ENCODE measurements at places on chromosomes 2 and 18.

DNA sequence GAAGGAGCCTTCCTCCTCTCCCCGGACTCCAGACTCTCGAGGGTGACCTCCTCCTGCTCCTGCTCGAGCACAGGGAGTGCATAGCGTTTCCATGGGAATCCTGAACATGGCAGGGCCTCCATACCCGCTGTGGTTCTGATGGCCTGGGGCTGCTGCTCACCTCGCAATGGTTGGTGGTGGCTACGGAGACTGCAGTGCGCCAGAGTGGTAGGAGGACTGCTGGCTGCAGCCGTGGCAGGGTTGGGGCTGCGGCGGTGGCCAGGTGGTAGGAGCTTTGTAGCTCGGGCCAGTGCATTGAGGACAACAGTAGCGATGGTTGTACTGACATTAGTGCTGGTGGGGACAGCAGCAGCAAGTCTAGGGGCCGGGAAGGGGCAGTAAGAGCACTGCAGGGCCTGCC is 32.0 kb upstream of the ANKRD62 start:
- DNase-seq, result no peak

DNA sequence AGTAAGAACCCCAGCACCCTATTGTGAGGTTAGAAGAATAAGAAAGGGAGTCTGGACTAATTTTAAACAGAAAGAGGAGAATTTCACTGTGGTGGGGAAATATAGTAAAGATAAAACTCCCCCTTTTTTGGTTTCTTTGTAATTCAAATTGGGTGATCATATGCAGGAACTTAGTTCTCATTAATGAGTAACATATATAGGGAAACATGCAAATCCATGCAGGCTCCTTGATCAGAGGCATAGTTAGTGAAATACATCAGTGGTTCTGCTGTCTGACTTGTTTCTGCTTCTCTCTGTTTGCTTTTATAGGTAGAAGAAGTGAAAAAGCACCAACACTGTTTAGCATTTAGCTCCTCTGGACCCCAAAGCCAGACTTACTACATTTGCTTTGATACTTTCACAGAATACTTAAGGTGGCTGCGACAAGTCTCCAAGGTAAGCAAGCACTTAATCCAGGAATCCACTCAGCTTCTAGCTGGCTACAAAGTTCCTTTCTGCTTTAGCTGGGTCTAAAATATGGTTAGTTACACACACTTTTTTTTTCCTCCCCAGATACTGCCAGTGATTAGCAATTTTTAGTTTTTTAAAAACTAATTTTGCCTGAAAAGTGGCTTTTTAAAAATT is 123.2 kb downstream of the PHLPP1 start:
- DNase-seq, result no peak

GRCh38 chr2:88857951-88858411 is 166.5 kb downstream of the RPIA start:
- DNase-seq, result no peak

DNA sequence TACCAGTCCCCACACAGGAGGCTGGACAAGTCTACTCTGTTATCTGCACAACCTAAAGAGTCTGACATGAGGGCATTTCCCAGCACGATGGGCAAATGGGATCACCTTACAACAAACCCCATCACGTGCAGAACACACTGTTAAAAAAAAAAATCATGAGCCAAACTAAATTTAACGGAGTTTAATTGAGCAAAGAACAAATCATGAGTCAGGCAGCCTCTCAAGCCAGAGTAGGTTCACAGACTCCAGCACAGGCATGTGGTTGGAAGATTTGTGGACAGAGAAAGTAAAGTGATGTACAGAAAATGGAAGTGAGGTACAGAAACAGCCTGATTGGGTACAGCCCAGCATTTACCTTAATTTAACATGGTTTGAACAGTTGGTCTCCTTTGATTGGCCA is 59.9 kb downstream of the KYNU start:
- no peak for DNase-seq

- DNase-seq, result no peak
Observed at GRCh38 chr18:46141199-46141598, 37.0 kb downstream of the HAUS1 start.

- no peak for DNase-seq
Observed at GRCh38 chr2:189163889-189164288, 15.7 kb downstream of the COL5A2 start.

- no peak for DNase-seq
Observed at GRCh38 chr18:75582406-75582821, 154.9 kb upstream of the SMIM21 start.

DNA sequence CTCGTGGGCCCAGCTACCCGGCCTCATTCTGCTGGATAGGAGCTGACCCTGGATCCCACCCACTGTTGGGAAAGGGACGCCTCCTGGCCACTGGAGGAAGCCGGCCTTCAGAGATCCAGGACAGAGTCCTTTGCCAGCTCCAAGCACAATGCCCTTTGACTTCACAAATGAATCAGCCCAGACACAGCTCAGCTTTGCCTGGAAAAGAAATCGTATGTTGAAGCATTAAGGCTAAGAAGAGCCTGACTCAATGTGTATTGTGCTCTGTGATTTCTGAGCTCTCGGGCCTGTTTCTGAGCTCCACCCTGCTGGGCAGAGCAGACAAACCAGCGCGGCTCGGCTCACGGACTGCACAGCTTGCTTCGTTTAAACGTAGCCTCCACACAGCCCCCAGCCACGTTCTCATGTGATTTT is 162.9 kb upstream of the APCDD1 start:
- DNase-seq, result no peak

- DNase-seq, result no peak
Observed at GRCh38 chr2:51424418-51424817, 392.5 kb upstream of the NRXN1 start.

DNA sequence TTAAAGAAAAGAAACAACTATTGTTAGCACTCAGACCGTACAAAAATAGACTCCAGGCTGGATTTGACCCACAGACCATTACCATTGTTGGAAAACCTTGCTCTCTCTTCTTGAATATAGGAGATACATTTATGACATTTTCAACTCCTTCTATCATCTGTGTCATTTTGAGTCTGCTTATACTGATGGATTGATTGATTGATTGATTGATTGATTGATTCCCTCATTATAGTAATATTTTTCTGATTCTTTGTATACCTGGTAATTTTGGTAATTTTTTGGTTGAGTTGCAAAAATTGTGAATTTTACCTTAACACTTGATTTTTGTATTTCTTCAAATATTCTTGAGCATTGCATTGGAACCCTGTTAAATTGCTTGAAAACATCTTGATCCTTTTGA is 114.2 kb upstream of the KLHL29 start:
- DNase-seq, result no peak

DNA sequence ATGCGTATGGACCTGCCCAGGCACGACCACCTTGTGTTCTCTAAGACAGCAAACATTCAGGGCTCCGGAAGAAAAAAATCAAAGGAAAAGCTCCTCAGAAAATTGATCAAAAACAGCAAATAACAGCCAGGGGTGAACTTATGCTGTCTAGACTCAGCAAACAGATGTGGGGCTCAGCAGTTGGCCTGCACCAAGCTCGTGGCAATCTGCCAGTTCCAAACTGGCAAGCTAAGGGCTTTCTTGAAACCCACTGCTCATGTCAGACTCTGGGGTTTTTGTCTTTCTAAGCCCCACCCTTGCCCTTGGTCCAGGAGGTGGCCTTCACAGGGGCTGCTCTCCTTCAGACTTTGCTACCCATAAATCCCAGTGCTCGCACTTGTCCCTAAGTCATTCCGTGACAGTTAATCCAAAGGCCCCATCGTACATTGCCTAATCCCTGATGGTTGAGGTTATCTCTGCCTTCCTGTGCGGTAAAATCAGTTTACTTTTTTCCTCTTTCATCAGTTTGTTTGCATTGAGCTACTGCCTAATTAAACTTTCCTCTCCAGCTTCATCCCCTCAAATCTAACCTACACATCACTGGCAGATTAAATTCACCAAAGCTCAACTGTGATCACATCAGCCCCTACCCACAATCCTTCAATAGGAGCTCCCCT is 408.0 kb downstream of the LRATD1 start:
- DNase-seq, result no peak

- no peak for DNase-seq
Observed at GRCh38 chr2:16031848-16032159, 91.5 kb downstream of the MYCN start.

DNA sequence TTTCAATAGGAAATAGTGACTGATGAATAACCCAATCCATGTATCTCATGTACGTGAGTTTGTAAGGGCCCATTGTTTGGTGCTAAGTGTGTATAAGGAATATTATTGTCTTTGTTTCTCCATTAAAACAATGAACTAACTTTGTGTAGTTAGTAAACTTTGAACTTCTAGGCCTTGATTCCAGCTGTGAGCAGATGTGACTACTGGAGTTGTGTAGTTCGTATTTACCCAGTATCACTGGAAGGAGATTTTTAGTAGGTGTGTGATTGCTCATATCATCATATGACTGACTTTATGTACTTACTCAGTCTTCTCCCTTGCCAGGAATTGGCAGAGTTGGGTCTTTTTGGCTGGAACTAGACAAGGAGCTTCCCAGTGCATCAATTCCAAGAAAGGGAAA is 227.4 kb downstream of the AGPS start:
- no peak for DNase-seq

DNA sequence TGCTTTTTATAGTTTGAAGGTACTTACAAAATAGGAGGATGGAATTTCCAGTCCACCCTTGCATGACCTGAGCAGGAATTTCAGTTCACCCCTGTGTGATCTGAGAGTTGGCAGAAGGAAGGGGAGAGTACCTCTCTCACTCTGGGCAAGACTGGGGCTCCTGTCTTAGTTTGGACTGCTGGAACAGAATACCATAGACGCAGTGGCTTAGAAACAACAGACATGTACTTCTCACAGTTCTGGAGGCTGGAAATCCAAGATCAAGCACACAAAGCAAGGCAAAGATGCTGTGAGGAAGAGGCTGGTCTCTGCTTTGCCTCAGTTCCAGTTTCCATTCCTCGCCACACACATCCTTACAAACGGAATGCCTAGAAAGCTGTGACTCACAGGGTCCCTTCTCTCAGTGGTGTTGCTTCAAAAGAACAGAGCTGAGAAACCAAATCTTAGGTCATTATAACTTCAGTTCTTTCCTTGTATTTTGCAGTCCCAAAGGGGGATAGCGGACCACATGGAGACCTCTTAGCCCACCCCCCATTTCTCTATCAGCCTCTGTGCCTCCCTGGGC is 108.8 kb upstream of the HAAO start:
- no peak for DNase-seq

DNA sequence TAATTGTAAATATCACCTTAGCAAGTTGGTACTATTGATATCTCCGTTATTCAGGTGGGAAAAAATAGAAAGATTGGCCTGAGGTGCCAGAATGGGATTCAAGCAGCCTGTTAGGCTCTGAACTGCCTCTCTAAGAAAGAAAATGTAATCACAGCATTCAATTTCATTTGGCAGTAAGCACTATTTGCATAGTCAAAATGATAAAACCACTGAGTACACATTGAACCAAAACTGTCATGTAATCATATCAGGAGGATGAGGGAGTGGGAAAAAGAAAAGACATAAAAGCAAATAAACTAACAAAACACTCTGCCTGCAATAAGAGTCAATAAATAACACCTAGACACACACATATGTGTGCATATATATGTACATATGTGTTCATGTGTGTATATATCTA is 103.9 kb upstream of the TACR1 start:
- no peak for DNase-seq

DNA sequence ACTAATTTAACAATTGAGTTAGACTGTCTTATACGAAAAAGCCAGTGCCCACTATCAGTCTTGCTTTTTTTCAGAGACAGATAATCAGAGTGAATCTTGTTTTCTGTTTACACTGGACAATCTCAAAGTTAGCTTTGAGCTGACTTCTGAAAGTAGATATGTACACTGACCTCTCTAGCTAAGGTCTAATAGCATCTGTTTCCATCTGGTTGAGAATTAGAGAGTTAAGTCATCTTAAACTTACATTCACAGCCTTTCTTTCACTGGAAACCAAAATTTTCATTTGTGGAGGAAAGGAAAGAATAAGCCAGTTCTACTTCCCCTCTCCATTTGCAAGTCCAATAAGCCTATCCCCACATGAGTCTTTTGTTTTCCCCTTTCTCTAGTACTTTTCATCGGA is 89.3 kb downstream of the VRK2 start:
- DNase-seq, result no peak

DNA sequence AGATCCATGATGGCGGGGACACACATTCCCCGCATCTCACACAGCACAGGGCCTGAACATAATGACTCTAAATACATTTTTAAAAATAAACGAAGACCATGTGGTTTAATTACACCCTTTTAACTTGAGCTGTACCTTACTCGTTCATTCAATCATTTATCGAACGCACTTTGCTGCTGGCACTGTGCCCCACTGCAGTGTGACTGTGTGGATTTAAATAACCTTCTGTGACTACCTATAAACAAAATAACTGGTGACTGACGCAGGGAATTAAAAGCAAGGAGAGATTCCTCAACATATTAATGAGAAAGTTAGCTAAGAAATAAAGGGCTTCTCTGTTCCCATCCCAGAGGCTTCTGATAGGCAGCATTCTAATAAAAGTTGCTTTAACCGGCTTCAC is 10.9 kb upstream of the FZD7 start:
- DNase-seq, result no peak

DNA sequence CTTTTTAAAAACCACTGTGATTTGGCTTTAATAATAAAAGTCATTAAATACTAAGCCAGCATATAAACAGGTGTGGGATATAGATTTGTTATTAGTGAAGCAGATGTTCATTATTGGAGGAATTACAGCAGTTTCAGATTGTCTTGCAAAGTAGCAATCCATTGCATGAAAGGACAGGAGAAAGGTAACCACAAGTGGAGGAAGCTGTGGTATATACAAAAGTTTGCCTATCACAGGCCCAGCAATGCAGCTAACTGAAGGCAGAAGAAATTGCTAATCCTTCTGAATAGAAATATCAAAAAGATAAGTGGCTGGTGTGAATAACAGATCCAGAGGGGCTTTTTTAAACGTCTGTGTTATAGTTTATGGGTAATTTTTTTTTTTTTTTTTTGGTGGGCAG is 199.4 kb downstream of the ZNF385B start:
- DNase-seq, result no peak

DNA sequence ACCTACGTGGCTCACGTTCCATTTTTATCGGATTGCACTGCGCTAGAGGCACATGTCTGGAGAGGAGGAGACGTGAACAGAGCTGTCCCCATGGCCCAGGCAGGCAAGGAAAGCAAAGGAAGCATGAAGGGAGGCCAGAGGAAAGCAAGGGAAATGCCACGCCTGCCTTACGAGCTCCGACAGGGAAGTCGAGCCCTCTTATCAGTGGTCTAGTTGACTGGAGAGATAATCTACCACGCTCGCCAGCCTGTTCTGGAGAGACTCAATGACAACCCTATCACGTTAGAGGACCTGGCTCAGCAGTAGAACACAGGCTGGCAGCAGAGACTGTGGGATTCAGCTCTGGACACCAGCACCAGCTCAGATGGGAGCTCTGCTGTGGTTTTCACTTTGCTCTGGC is 202.6 kb upstream of the ID2 start:
- DNase-seq, result no peak

DNA sequence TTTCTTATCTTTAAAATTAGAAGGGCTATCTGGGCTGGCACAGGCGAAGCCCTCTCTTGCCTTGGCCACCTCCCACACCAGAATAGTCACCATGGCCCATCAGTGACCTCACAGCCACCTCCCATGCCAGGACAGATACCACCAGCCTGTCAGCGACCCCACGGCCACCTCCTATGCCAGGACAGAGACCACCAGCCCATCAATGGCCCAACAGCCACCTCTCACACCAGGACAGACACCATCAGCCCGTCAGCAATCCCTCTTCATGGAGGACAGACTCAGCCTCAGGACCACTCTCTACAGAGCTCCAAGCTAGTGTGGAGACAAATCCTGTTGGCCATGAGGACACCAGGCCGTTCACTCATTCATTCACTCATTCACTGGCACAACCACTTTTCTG is 74.6 kb downstream of the ASB1 start:
- no peak for DNase-seq

Measured in stimulated activated CD8-positive, alpha-beta memory T cell treated with anti-CD3 and anti-CD28 coated beads, Interleukin-15, amount 100 ng/mL, for 24 hours (primary cell).